ENCODE measurements at places on chromosomes 2 and 18.
A peak's percentile ranks its signal among the peaks of the same experiment; 100 is the strongest.

DNA sequence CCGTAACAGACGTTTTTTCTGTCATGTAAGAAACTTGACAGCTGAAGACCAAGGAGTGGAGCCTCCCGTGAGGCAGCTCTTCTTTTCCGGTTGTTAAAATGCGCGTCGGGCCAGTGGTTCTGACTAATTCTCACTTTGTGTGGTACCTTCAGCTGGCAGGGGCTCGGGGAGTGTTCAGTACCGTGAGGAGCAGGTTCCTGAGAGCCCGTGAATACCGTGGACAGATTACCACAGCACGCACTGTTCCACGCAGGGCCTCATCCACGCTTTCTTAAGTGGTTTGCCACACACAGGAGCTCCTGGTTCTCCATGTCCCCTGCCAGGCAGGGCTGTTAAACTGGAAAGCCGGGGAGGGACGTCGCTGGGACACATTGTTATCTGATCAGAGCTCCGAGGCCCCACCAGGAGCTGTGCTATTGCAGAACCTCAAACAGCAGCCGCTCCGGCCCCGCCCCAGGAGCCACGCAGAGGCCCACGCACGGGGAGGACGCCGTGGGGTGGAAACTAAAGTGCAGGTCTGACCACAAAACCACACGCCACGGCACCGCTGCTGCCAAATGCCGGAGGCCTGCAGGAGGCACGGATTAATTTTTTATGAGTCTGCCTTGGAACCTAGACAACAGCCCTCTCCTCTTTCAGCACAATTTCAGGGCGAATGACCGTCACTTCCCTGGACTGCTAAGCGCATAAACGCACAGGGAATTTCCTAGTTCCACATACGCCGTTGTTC is 43.3 kb downstream of the NFATC1 start:
- DNase-seq = no peak

- DNase-seq = no peak
Observed at GRCh38 chr2:56118474-56118873, 65.3 kb upstream of the CCDC85A start.

GRCh38 chr2:232133078-232133477 is 171.6 kb downstream of the DIS3L2 start:
- no peak for DNase-seq

GRCh38 chr2:69026026-69026425 is 13.0 kb downstream of the ANTXR1 start:
- DNase-seq = no peak

DNA sequence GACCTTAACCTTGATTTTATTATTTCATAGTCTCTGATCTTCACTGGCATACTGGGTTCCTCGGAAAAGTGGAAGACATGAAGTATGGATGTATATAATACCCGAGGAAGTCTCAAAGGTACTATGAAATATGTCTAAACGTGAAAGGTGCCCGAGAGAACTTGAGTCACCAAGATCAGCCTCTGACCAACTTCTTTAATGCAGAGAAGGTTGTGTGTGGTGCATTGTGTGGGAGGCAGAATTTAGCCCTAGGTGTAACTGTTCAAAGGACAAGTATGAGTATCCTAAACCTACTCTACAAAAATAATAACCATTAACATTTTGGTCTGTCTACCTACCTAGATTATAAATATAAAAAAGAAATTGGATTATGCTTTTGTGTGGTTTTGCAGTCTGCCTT is 36.1 kb downstream of the OSBPL6 start:
- DNase-seq = no peak

- DNase-seq = no peak
Observed at GRCh38 chr18:31677592-31677991, 6.8 kb downstream of the B4GALT6 start.

- DNase-seq = no peak
Observed at GRCh38 chr2:96531366-96531765, 5.2 kb upstream of the ARID5A start.

- no peak for DNase-seq
Observed at GRCh38 chr2:179862898-179863458, 1.6 kb upstream of the ZNF385B start.

DNA sequence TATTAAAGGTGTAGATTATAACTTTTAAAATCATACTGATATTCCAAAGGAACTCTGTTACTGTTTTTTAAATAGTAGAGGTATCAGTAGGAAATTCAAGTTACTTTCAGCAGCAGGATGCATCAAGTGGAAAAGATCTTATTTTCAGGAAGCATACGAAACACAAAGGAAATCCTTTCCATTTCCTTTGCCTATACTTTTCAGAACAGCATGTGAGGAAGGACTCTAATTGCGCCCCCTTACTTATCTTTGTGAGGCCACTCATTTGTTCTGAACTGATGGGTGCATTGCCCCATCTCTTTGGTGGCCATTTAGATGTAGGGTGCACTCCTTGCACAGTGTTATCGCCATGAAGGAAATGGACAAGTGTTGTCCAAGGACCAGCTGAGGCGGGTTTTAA is 145.3 kb downstream of the BABAM2 start:
- no peak for DNase-seq

GRCh38 chr18:2968606-2969005 is 44.3 kb downstream of the LPIN2 start:
- no peak for DNase-seq

- DNase-seq = peak; percentile 1
Observed at GRCh38 chr18:53070788-53071187, 730.8 kb downstream of the DCC start.

DNA sequence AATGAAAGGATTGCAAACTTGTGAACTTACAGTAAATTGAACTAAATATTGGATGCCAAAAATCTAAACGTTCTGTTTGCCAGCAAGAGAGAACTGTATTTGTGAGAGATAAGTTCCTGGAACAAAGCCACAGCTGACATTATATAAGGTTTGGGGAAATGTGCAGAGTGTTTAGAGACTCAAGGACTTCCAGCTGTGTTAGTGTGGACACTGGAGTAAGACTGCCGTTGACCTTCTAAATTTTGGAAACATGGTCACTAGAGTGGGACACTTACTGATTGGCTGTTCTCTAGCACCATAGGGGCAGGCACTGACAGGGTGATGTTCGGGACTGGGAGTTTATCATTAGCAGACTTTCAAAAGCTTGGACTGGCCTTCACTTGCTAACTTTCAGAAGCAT is 40.5 kb downstream of the SCN9A start:
- no peak for DNase-seq

GRCh38 chr2:140714586-140714985 is 1416.2 kb downstream of the LRP1B start:
- no peak for DNase-seq

GRCh38 chr2:212915121-212915782 is 236.2 kb downstream of the IKZF2 start:
- no peak for DNase-seq

GRCh38 chr2:43333656-43334144 is 107.3 kb upstream of the ZFP36L2 start:
- DNase-seq = no peak

DNA sequence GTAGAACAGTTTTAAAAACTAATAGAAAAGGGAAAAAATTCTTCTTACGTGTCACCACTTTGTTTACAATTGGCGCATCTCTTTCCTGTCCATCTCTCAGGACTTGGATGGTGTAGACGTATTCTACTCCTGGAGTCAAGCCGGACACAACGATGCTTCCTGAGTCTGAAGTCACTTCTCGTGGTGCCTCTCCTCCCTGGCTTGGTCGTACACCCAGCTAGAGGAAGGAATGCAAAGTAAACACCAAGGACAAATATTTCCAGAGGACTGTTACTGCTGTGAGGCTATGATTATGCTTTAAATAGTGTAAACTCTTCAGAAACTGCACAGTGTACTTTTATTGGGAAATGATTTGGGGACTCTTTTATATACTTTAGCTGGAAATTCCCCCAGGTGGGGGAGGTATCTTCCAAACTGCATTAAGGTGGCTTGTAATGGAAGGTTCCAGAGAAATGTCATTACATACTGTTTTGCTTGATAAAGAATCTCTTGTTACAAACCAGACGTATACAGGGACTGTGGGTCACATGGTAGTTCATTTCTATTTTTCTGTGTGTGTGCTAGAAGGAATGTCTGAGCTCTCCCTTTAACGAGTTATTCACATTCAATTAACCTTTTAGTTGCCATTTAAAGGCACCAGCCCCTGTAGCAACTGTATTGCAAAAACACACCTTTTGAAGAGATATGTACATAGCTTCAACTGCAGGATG is 38.1 kb downstream of the FN1 start:
- DNase-seq = no peak

DNA sequence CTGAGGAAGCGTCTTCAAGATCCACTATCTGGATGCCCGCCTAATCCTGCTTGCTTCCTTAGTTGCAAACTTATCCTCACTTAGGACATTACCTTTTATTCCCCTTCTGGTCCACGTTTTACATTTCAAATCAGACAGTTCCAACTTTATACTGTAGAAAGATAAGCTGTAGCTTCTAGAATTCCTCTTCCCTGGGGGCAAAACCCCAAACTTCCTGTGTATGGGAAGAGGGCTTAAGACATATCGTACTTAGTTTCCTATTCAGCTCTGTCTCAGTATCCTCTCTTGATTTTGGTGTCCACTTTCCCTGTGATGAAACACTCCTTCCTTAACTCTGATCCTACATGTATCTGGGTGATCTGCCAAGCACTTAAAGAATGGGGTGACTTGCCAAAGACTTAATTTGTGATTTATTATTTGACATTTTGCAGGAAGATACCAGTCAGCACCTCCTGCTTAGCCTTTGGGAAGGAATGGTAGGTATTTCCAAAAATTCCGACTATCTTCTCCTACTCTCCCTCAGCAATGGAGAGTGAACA is 245.2 kb downstream of the CDCA7 start:
- DNase-seq = no peak

GRCh38 chr18:55007602-55008001 is 48.3 kb upstream of the CCDC68 start:
- no peak for DNase-seq

- DNase-seq = no peak
Observed at GRCh38 chr2:39731546-39731945, 47.5 kb downstream of the THUMPD2 start.

DNA sequence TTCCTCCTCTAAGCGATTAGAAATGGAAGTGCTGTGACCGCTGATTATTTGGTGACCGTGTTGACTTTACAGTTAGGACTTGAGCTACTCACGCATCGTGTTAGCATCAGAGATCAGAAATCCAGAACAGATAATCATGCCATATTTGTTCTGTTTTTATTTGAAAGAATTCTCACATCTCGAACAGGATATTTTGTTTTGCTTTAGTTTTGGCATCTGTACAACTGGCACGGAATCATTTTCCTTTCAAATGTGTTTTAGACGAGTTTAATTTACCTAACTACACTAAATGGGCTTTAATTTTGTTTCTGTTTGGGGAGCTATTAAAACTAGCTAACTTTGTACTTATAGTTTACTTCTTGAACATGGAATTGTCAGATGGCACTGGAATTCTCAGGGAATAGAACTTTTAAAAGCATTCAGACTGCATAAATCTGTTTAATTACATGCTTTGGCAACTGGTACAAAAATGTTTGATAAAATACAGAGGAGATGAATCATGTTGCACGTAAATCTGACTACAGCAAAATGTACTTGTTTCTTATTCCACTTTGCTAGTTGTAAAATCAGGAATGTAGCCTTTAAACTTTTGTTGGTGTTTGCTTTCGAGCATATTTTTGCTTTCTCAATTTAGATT is 1.4 kb downstream of the ITPRID2 start:
- no peak for DNase-seq

GRCh38 chr2:119432851-119433522 is 1.3 kb downstream of the TMEM37 start:
- DNase-seq = no peak

DNA sequence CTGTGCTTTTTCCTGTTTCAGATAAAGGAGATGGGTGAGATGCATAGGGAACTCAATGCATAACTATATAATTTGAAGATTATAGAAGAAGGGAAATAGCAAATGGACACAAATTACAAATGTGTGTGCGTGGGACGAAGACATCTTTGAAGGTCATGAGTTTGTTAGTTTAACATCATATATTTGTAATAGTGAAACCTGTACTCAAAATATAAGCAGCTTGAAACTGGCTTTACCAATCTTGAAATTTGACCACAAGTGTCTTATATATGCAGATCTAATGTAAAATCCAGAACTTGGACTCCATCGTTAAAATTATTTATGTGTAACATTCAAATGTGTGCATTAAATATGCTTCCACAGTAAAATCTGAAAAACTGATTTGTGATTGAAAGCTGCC is 16.4 kb upstream of the MSH2 start:
- DNase-seq = no peak

- no peak for DNase-seq
Observed at GRCh38 chr2:230023313-230023712, 45.4 kb downstream of the SLC16A14 start.

GRCh38 chr2:28488858-28489575 is 6.8 kb upstream of the PLB1 start:
- peak; percentile 28 for DNase-seq

DNA sequence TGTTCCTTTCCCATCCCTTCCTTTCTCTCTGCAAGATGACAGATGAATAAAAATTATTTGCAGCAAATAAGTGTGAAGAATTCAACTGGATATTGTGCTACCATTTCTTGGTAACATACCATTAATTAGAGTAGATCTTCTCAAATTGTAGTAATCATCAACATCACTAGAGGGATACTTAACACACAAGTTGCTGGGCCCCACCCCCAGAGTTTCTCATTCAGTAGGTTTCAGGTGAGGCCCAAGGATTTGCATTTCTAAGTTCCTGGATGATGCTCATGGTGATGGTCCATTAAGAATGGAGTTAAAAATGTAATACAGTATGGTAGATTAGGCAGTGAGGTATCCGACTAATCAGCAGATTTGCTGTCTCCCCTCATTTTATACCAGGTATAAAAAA is 594.0 kb downstream of the ERBB4 start:
- no peak for DNase-seq

DNA sequence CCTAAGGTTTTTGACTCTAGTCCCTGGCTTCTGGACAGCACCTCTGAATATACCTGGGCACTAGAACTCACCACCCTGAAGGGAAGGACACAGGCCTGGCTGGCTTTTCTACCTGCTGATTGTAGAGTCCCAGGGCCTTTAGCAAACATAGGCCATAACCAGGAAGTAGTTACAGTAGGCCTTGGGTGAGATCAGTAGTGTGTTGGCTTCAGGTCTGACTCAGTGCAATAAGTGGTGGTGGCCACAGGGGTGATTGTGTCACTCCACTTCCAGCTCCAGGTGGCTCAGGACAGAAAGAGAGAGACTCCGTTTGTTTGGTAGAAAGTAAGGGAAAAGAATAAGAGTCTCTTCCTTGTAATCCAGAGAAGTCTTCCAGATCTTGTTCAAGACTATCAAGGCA is 101.7 kb upstream of the LGALSL start:
- DNase-seq = no peak

DNA sequence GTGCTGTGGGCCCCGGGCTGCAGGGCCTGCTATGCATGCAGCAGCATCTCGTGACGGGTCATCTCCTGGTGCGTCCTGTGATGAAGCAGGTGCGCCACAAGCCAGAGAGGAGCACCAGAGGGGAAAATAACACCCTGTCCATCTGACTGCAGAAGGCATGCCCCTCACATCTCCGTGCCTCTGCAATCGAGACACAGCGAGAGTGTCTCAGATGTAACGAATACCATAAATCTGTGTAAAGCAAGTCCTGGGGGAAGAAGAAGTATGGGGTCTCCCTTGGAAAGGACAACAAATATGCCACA is 137.5 kb downstream of the PTGR3 start:
- DNase-seq = no peak

GRCh38 chr2:204706939-204707338 is 161.7 kb downstream of the PARD3B start:
- DNase-seq = no peak

Measured in NCI-H524 treated with DMSO at 0.1 percent for 48 hours (cell line).